ENCODE measurements at places on chromosomes 6 and 20.

DNA sequence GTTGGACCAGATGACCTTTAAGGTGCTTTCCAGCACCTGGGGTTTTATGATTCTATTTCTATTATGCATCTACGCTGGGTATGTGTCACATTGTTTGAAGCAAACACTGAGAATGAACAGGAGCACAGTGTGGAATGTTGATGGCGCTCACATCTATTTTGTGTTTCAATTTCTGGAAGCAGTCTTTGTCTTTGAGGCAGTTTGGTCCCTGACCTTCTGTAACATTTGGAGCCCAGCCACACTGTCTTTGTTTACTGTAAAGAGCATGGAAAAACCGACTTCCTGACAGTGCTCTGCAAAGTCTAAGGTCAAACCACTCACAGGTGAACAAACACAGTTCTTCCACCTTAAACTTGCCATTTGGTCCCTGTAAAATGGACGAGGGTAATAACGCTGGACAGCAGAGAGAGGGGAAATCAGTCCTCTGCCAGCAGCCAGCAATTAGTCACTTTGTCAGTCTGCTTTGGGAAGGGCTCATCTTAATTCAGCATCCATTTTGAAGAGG, 155.5 kb downstream of the PRL start:
- DNase-seq, result no peak

GRCh38 chr6:10411971-10412460, 2.9 kb downstream of the TFAP2A start:
- no peak for DNase-seq

GRCh38 chr20:33664085-33664761, 2.1 kb downstream of the C20orf144 start:
- DNase-seq, result no peak

GRCh38 chr6:26332408-26332807, 32.6 kb upstream of the BTN3A2 start:
- peak; percentile 21 for DNase-seq

- DNase-seq, result no peak
These were observed 84.5 kb downstream of the SLC16A10 start for GRCh38 chr6:111171577-111172400.

- peak; percentile 50 for DNase-seq
These were observed 99.7 kb upstream of the KCNK16 start for GRCh38 chr6:39422238-39422637.

Measured in hindlimb muscle (tissue), 1 donor.